Kasumi-1 (cell line): ENCODE measurements at places on chromosomes 1 and 21.
A peak's percentile ranks its signal among the peaks of the same experiment; 100 is the strongest.

- DNase-seq = no peak
These were observed 2.9 kb downstream of the TTC22 start for GRCh38 chr1:54798206-54798605.

DNA sequence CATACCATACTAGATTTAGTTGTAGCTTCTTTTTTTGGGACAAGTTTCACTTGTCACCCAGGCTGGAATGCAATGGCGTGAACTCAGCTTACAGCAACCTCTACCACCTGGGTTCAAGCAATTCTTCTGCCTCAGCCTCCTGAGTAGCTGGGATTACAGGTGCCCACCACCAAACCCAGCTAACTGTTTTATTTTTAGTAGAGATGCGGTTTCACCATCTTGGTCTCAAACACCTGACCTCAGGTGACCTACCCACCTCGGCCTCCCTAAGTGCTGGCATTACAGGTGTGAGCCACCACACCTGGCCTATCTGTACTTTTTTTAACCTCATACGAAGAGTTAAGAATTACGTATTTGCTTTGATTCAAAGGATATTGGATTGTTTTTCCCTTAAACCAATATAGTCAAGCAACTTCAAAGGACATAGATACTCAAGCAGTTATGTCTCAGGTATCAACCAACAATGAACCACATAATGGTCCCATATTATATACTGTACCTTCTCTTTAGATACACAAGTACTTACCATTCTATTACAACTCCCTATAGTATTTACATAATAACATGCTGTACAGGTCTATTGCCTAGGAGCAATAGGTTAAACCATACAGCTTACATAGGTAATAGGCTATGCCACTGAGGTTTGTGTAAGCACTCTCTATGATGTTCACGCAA is 7.5 kb downstream of the HMGN1 start:
- DNase-seq = no peak

DNA sequence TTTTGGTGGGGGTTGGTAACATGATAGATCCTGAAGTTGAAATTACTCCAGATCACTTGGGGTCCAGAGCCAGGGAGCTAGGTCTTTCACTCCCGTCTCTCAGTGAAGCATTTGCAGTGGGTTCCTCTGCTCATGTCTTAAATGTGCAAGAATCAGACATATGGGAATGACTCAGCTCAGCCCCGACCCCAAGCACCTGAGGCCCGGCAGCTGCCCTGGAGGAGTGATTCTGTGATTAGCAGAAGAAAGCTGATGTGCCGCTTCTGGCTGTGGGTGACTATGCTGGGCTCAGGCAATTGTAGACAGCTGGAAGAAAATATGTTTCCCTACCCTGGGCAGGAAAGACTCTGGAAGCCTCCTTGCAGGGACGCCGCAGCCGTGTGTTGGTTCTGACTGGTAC is 601.7 kb downstream of the NPHP4 start:
- no peak for DNase-seq

DNA sequence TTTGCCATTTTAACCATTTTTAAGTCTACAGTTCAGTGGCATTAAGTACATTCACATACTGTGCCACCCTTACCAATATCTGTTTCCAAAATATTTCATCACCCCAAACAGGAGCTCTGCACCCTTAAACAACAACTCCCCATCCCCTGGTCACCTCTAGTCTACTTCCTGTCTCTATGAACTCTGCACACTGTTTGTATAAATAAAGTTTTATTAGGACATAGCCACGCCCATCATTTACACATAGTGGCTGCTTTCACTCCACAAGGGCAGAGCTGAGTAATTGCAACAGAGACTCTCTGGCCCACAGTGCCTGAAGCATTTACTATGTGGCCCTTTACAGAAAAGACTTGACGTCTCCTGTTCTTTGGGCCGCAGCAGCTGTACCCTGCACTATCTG is 30.1 kb downstream of the KCNAB2 start:
- DNase-seq = peak; percentile 4

DNA sequence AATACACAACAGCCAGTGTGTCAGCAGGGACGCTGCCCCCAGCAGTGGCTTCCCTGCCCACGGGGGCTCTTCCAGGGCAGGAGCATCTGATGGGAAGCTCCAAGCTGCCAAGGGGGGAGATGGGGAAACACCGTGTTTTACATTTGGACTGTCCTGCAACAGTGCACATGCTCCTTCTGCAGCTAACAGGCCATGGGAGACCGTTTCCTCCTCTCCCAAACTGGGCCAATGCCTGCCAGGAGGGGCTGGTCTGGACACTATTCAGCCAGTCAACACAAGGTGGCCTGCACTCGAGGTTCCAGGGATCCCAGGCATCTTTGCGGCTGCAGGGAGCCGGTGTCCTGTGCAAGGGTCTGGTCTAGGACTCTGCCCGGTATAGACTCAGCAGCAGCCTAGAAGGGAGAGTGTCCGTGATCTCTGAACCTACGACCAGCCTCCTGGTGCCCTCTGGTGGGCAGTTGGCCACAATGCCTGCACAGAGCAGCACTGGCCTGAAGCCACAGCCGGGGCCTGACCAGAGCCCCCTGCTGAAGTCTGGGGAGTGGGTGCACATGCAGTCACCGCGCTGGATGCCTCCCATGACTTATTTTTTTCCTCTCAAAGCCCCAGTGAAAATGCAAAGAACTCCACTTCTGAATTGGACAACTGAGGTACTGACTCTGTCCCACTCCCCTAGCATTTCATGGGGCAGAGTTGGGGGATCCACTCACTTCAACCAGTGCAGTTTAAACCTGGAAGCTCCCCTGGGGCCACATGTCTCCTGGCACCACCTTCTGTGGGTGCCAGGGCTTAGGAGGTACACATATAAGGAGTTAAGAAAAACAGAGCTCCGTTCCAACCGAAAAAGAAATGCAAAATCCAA is 33.3 kb downstream of the RCC2 start:
- peak; percentile 62 for DNase-seq

- DNase-seq = no peak
These were observed 12.1 kb upstream of the PDC start for GRCh38 chr1:186473047-186473446.

DNA sequence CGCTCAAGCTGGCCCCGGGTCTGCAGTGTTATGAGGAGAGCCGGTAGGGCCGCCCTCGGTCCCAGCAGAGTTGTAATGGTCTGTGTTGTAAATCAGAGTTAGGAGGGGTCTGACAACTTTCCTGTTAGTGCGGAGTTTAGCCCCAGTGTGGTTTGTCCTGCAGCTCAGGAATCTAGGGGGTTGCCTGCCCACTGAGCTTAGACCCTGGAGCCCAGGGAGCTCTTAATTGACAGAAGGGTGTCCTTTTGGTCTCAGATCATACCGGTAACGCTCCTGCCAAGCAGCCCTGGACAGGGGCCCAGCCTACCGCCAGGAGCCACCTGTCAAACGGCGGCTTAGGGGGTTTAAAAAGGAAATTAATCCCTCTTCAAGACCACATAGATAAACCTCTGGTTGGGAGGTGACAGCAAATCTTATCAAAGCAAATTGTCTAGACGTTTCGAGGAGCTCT is 164.4 kb downstream of the DYRK1A start:
- DNase-seq = no peak
